ENCODE measurements at places on chromosomes 7 and 10.
A peak's percentile ranks its signal among the peaks of the same experiment; 100 is the strongest.

- no peak for DNase-seq
Measured at GRCh38 chr10:63596924-63597323, 75.7 kb downstream of the REEP3 start.

GRCh38 chr10:8088504-8088903 is 34.0 kb downstream of the GATA3 start:
- DNase-seq: no peak

- DNase-seq: no peak
Measured at GRCh38 chr10:5284311-5285057, 80.3 kb upstream of the UCN3 start.

DNA sequence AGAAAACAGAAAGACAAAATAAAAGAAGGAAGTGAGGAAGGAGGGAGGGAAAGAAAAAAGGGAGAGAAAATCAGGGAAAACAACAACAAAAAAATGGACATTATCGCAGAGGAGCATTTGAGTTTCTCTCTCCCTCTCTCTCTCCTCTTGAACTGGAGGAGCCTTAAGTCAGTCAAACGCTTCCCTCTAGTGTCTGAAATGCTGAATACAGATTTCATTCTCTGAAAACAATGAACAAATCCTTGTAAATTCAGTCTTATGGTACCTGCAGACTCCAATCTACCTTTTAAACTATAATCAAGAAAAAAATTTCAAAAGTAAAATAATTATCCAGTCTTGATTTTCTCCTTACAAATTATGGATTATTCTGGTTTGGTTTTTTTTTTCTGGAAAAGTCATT is 89.2 kb upstream of the PFKP start:
- DNase-seq: no peak

DNA sequence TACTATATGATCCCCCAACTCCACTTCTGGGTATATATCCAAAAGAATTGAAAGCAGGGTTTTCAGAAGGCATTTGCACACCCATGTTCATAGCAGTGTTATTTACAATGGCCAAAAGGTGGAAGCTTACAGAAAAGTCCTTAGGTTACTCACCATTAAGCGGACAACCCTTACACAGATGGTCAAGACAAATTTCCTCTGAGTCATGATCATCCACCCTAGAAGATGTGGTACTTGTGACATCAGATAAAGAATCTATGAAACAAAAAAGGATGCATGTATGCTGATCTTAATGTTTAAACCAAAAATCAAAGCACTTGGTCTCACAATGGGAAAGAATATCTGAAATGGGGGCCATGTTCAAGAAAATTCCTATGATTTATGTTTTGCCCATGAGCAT is 31.1 kb downstream of the ZC3HAV1 start:
- DNase-seq: no peak

- peak; percentile 77 for DNase-seq
Measured at GRCh38 chr7:101486433-101487104, 123.9 kb downstream of the COL26A1 start.

GRCh38 chr10:123274306-123275135 is 120.3 kb downstream of the BUB3 start:
- DNase-seq: no peak

DNA sequence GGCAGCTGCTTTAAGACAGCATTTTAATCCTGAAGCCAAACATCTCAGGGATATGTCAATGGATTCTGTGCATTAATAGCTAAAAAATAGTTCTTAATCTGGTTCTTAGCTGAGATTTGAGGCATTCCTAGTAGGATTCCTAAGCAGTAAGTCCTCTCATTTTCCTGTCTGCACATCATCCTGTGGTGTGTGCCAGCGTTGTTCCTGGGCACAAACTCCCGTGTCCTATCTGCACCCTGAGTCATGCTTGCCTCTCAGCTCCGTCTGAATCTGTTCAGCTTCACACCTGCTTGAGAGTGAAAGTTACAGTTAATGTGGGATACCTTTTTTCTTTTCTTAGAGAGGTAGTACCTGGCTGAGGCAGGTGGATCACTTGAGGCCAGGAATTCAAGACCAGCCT is 19.5 kb downstream of the BAG3 start:
- DNase-seq: no peak

GRCh38 chr7:81802251-81802650 is 32.4 kb upstream of the HGF start:
- DNase-seq: no peak

DNA sequence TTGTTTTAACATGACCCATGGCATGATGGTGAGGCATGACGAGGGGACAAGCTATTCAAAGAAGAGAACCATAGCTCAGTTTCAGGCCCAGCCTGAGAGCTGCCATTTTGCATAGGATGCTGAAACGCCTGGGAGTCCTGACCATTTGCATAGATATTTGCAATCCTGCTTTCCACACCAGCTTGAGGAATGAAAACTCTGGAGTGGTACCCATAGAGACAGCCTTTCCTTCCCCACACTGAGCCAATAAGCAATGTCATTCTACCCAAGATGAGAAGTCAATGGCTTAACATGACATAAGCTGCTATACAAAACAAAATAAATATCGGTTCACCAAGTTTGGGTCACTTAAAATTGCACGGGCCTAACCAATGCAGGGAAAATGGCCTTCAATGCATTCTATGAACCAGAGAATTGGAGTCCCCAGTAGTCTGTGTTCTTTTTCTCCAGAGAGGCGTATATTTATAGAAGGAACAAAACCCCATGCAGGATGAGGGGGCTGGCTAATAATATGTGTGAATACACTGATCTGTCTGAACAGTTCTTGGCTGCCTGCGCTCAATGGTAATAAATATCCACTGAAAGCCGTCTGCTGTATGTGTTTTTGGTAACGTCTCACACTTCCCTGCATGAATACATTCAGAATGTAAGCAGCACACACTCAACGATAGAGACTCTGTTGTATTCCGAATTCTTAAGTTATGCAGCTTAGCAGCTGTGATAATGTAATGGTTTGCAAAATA is 329.3 kb downstream of the FRMD4A start:
- no peak for DNase-seq

- DNase-seq: peak; percentile 9
Measured at GRCh38 chr10:120987359-120987758, 136.2 kb downstream of the WDR11 start.

GRCh38 chr7:155944901-155945300 is 132.6 kb upstream of the SHH start:
- DNase-seq: no peak

GRCh38 chr10:62585211-62585775 is 211.1 kb downstream of the ZNF365 start:
- DNase-seq: no peak

DNA sequence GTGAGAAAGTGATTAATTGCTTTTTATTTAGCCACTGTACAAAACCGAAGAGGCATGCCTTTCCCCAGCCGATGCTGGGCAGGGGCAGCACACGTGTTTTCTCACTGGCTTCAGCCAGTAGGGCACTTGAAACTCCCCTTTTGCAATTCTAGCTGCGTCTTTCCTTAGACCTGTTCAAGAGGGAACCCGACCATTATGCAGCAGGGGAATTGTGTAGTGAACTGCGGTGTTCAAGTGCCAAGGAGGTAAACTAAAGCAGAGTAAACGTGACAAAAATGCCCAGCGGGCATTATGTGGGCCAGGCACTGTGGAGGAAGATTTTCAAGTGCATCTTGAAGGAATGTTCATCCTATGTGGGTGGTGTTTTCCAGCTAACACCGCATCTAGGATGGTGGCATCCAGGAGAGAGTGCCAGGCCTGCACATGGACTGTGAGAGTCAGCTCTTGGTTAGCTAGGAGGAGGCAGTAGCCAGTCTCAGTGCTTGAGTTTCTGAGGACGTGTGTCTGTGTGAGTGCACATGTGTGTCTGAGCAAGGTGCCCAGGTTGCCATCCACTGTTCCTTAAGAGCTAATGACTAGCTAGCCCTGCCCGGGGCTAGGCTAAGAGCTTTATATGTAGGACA is 3.3 kb downstream of the WIPF3 start:
- no peak for DNase-seq

GRCh38 chr10:62244785-62245467 is 23.7 kb downstream of the RTKN2 start:
- no peak for DNase-seq

- no peak for DNase-seq
Measured at GRCh38 chr7:138378741-138379559, 81.1 kb upstream of the TRIM24 start.

- peak; percentile 51 for DNase-seq
Measured at GRCh38 chr7:2005786-2006185, 227.0 kb downstream of the MAD1L1 start.

DNA sequence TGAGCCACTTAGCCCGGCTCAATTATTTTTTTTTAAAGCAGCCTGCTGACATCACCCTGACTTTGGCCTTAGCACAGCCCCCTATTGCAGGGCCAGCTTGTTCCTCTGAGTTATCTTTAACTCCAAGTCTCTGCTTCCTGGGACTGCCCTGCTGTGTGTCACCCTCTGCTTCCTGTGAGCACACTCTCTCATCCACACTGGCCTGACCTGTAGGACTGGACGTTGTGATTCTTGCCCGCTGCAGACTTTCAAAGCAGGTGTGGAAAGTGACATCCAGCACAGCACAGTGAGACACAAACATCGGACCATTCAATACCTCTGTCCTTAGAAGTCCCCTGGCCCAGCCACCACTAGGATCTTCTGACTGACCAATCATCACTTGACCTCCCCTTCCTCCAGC is 26.4 kb upstream of the HSPA12A start:
- no peak for DNase-seq

DNA sequence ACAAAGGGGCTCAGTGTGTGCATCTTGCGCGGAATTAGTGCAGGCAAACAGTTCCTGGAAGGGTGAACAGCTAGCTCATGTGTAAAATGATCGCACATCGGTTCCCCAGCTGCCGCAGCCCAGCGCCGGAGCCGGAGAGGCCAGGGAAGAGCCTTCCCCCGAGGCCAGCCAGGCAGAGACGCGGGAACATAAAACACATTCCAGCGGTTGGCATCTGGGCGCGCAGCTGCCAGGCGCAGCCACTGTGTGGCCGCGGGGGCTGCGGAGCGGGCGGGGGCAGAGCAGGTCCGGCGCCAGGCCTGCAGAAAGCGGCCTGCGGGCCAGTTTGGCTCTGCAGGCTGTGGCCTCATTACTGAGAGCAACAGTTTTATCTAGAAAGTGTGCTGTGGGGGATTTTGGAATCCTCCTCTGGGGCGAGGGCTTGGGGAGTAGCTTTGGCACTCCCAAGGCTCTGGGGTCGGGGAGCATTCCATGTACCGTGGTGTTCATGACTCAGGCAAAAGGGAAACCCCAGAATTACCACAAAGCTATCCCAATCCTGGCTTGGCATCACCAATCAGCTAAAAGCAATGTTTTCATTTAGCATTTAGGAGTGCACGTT is 74.3 kb downstream of the SAMD9 start:
- peak; percentile 83 for DNase-seq

GRCh38 chr7:13731643-13732042 is 257.8 kb downstream of the ETV1 start:
- no peak for DNase-seq

DNA sequence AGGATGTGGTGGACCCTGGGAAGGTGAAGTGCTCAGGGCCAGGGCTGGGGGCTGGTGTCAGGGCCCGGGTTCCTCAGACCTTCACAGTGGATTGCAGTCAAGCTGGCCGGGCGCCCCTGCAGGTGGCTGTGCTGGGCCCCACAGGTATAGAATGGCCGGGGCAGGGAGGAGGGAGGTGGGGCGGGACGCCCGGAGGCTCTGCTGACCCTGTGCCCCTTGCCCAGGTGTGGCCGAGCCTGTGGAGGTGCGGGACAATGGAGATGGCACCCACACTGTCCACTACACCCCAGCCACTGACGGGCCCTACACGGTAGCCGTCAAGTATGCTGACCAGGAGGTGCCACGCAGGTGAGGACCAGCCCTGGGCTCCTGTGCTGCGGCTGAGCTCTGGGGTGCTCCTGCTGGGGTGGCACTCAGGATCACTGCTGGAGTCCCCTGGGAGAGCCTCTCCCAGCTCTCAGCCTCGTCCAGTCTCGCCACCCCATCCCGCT is 14.9 kb upstream of the ATP6V1F start:
- DNase-seq: no peak

GRCh38 chr7:135365721-135366120 is 132.1 kb downstream of the STRA8 start:
- no peak for DNase-seq

GRCh38 chr7:3194501-3195141 is 106.4 kb upstream of the SDK1 start:
- DNase-seq: no peak

DNA sequence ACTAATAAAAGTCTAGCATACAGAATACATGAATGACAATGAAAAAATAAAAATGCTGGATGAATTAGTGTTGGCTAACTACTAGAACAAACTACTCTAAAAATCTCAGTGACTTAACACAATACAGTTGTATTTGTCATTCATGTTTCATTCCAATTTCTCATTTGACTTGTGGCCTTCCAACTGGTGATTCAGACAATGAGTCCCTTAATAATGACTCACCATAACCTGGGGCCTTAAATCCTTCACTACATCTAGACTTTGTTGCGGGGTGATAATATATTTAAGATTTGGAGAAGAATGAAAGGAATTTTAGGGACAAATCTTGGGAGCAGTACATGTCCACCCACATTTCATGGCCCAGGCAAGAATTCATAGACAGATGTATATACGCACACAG is 90.5 kb upstream of the POM121L12 start:
- DNase-seq: no peak

DNA sequence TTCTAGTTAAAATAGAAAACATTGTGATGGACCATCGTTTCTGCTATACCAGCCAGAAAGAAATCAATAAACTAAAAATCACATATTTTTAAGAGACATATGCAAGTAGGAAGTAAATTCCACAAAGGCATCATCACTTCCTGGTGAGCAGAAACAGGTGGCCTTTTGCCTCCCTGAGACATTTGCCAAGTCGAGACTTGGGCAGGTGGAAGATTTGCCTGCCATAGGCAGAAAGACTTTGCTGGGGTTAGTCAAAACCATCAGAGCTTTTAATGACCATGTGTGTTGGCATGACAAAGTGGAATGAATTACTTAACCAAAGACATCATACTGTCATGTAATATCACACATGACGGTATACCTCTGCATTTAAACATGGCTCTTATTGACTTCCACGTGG is 66.0 kb upstream of the FGL2 start:
- no peak for DNase-seq

DNA sequence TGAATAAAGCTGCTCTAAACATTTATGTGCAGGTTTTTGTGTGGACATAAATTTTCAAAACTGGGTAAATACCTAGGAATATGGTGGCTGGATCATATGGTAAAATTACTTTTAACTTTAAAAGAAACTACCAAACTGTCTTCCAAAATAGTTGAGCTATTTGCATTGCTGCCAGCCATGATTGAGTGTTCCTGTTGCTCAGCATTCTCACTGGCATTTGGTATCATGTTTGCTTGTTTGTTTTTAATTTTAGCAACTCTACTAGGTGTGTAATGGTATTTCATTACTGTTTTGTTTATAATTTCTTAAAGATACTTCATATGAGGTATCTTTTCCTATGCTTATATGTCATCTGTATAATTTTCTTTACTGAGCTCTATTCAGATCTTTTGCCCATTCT is 143.2 kb downstream of the POLR1F start:
- no peak for DNase-seq

Data from left forelimb (tissue), 1 donor.